ENCODE measurements at places on chromosomes 16 and 17.

GRCh38 chr17:2904135-2904534, 107.9 kb downstream of the RAP1GAP2 start:
- DNase-seq: no peak

DNA sequence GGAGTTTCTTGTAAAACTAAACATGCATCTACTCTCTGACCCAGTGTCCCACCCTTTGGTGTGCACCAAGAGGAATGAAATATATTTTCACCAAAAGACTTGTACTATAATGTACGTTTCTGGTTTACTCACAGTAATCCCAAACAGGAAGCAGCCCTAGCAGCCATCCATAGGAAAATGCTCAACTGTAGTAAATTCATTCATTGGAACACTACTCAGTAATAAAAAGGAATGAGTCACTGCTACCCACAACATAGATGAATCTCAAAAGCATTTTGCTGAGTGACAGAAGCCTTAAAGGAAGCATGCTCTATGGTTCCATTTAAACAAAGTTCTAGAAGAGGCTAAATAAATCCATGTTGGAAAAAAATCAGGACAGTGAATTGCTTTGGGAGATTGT, 37.6 kb upstream of the DHRS7B start:
- no peak for DNase-seq

- no peak for DNase-seq
These were observed 14.7 kb upstream of the BCAR1 start for GRCh38 chr16:75265911-75266701.

- no peak for DNase-seq
These were observed 498 bp downstream of the IGFALS start for GRCh38 chr16:1792836-1793577.
